ENCODE measurements at places on chromosomes 7 and 10. TPM values are rescaled to one million over a fixed set of nuclear protein-coding genes. Genes with fewer than 3 reads are reported as not detected.

HOXA11 gene
- total RNA-seq, result 0.54 TPM

KLF14 gene
- total RNA-seq, result 0.17 TPM

GNAT3 gene
- total RNA-seq, result not detected

- no peak overlapping the region for H3K4me3 ChIP-seq
- peaks cover 4% of the 10 kb centered on the region for H3K36me3 ChIP-seq
- no peak overlapping the region for H3K27ac ChIP-seq
- no peak for DNase-seq
- H3K4me1 ChIP-seq, result no peaks in the 10 kb centered on the region
Observed at GRCh38 chr7:74042746-74043522, 15.0 kb downstream of the ELN start.

GRCh38 chr7:151243408-151244195 lies 4.9 kb downstream of the SMARCD3 start:
- H3K4me1 ChIP-seq, result peaks cover 8% of the 10 kb centered on the region
- no peak overlapping the region for H3K27ac ChIP-seq
- H3K27me3 ChIP-seq, result peaks cover 52% of the 10 kb centered on the region
- H3K4me3 ChIP-seq, result no peak overlapping the region
- peaks cover 11% of the 10 kb centered on the region for H3K36me3 ChIP-seq

DNA sequence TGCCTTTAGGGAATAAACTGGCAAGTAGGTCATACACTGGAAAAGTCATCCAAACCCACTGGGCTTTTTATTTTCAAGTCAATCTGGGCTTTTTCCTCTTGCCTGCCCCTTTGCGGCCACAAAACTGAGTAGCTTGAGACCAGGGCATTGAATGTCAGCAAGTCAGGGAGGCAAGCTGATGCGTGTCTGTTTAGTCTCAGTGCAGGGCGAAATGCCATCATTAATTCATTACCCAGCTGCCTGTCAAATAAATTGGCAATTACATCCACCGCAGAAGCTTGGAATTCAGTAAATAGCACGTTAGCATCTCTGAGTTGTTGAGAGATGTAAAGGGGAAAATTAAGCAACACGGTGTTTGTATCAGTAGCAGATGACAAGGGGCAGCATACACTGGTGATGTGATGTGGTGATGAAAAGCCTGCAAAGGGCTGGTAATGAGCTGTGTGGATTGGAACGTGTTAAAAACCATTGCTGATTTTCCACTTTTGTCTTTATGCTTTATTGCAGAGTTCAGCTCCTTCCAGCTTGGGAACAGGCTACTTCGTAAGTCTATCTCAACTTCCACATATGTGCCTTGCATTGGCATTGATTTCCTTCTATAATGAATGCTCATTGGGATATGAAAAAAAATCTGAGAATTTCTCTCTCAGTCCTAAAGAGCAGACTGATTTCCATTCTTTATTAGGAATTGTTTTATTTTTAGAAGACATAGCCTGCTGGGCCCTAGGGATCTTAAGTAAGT lies 535.9 kb downstream of the AUTS2 start:
- H3K27me3 ChIP-seq, result no peaks in the 10 kb centered on the region
- no peak overlapping the region for H3K27ac ChIP-seq
- H3K4me3 ChIP-seq, result no peak overlapping the region
- H3K4me1 ChIP-seq, result no peaks in the 10 kb centered on the region
- H3K36me3 ChIP-seq, result no peaks in the 10 kb centered on the region

GRCh38 chr10:31708046-31708445 lies 220.6 kb downstream of the ARHGAP12 start:
- no peak overlapping the region for H3K27ac ChIP-seq
- H3K36me3 ChIP-seq, result no peaks in the 10 kb centered on the region
- no peaks in the 10 kb centered on the region for H3K4me1 ChIP-seq
- no peak overlapping the region for H3K4me3 ChIP-seq

PI4K2A gene
- total RNA-seq, result 12.6 TPM

DNA sequence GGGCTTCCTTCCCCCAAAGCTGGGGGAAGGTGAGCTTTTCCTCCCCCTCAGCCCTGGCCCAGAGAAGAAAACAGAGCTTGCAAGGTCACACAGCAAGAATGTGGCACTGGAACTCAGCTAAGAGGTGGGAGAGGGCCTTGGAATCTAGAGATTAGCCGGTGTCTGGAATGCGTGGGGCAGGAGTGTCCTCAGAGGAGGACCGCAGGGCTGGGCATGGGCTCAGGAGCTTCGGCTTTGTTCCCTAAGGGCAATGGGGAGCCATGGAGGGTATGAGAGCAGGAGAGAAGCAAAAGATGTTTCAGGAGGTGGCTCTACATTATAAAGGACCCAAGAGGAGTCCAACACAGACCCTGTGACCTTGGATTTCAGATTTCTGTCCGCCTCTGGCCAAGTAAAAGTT lies 127.2 kb upstream of the TNRC18 start:
- H3K4me3 ChIP-seq, result no peak overlapping the region
- no peak for DNase-seq
- no peaks in the 10 kb centered on the region for H3K27me3 ChIP-seq
- peaks cover 40% of the 10 kb centered on the region for H3K4me1 ChIP-seq
- peaks cover 49% of the 10 kb centered on the region for H3K36me3 ChIP-seq

DNA sequence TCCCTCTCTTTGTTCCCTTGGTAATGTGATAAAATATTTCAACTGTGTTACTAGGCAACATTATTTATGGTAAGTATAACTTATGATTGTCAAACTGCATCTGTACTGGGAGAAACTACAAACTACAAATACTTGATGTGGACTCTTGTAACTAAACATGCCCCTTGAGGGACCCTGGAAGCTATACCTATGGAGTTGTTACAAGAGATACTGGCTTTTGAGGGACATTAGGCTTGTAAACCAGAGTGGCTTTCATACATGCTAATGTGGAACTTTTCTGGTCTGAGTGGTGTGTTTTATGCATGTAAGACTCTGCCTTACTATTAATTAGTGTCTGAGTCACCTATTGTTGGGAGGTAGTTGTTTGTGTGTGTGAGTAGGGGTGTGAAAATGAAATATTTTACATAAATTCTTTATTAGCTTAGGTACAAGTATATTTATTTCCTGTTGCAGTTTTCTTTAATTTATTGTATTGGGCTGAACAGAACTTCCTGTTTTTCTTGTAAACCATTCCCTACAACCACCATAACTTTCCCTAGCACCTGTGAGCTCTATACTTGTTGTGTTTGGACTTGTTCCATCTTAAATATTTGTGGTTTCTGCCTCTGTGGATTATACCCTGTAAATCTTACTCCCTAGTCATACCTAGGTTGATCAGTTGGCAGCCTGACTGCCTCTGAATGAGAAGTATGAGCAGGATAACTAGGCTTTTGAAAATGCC lies 49.8 kb downstream of the STK31 start:
- H3K27ac ChIP-seq, result peak overlapping the region; percentile 65
- H3K4me1 ChIP-seq, result peaks cover 31% of the 10 kb centered on the region
- H3K27me3 ChIP-seq, result no peaks in the 10 kb centered on the region
- H3K36me3 ChIP-seq, result no peaks in the 10 kb centered on the region
- DNase-seq, result peak; percentile 56

FXYD4 gene
- total RNA-seq, result not detected

All from Calu3 (cell line).